Activated CD4-positive, CD25-positive, alpha-beta regulatory T cell treated with anti-CD3 and anti-CD28 coated beads, Interleukin-2, amount 50 U/mL, for 24 hours (primary cell): ENCODE measurements at places on chromosomes 3 and 15.

DNA sequence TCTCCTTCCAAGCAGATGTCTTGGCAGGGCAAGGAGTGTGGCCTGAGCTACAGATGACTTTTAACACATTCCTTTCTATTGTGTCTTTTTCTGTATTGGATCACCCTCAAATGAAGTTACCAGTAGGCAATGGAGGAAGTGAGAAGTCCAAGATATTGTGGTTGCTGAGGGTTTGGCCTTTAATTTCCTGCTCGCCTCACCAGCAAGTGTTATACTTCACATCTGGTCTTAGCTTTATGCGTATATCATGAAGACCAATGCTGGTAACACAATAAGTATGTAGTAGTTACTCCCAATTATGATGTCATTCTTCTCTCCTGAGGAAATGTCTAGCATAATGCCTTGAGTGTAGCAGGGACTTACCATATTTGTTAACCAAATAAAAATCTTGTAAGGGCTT, 179.9 kb downstream of the ZIC1 start:
- no peak for ATAC-seq

DNA sequence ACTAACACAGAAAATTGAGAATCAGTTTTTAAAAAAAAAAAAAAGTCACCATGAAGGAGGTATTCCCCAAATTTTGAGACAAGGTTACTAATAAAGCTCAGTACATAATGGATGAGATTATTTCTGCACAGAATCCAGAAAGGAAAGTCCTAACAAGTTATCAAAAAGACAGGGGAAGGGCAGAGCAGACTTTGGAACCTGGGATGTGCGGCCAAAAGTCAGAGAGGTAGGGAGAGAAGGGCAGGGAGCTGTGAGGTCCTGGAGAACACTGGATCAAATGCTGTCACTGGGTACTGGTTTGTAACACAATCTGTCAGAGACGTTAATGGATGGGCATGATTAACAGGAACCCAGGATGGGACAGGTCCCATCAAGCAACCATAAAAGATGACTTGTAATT, 12.2 kb upstream of the LACTB start:
- no peak for ATAC-seq

DNA sequence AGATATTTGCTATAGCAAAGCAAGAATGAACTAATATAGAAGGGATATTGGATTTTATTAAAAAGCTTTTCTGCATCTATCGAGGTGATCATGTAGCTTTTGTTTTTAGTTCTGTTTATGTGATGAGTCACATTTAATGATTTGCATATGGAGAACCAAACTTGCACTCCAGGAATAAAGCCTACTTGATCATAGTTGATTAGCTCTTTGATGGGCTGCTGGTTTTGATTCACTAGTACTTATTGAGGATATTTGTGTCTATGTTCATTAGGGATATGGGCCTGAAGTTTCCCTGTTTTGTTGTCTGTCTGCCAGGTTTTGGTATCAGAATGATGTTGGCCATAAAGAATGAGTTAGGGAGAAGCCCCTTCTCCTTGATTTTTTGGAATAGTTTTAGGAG, 310.7 kb downstream of the ARPP21 start:
- no peak for ATAC-seq

DNA sequence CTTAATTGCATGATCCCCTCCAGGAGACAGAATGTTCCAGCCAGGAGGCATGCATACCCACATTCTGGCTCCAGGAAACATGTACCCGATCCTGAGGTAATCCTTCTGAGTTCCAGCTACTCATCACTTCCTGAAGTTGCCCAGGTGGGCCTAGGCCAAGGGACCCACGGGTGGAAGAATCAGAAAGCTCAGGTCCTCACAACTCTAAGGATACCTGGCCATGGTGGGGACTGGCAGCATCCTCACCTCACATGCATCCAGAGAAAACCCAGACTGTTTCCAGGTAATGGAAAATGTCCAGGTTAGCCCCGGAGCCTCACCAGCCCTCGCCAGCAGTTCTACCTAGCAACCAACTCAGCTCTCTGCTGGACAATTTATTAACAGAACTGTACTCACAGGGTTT, 78.2 kb downstream of the DAPK2 start:
- no peak for ATAC-seq

- peak; percentile 81 for ATAC-seq
Measured at GRCh38 chr15:75335705-75336355, at the start of gene COMMD4. TSS of gene COMMD4 (plus strand) at chr15:75336063. CDS start at chr15:75336090, 27 bp downstream.

GRCh38 chr15:83978588-83978987, 257.0 kb upstream of the GOLGA6L4 start:
- no peak for ATAC-seq

DNA sequence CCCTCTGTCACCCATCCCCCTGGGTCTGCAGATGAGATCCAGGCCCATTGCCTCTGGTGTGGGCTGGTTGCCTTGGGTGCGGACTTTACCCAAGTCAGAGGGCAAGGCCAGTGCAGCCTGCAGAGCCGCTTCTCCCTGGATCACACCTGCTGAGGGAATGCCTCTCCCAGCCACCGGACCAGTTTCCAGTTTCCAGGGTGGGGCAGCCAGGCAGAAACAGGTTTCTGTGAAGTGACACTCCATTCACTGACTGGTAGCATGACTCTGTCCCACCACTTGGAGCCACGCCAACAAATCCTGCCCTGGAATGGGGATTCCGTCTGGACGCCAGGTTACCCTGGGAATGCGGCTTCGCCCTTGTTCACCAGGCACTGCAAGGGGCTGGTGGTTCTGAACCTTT, 30.0 kb downstream of the PAQR5 start:
- ATAC-seq: no peak

GRCh38 chr15:57298843-57299550, 77.3 kb upstream of the CGNL1 start:
- ATAC-seq: no peak

DNA sequence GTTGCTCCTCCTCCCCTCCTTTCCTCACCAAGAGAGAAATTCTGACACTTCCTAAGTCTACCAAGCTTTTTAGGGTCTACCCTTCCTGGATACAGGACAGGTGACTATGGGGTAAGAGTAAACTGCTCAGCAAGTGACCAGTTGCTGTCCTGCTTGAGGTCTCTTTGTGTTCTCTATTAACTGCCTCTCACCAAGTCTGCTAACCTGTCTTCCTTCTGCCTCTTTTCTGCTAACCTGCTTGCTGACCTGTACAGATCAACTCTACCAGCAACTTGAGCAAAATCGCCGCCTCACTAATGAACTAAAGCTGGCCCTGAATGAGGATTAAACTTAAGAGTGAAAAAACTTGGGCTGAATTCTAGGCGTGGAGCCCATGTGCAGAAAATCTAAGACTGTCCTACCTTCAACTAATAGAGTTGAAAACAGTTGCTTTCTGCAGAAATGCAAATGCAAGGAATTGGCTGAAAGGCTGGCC, 27.1 kb downstream of the TPM1 start:
- no peak for ATAC-seq

GRCh38 chr15:59678620-59679019, 10.5 kb downstream of the BNIP2 start:
- no peak for ATAC-seq

DNA sequence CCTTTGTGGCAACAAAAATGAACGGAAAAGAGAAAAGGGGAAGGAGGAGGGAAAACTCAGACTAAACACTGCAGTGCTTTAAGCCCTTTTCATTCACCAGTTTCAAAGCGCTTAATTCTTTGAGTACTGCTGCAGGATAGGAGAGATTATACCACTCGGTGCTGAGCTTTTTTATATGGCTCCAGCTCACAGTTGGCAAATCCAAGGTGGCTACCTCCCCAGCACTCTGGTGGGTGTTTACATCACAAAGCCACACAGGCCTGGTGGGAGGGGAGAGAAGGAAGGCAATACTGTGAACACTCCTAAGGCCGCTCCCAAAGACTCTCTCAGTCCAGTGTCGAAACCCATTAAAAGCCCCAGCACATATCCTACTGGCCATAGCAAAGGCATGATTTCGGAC, 191.4 kb downstream of the STT3B start:
- no peak for ATAC-seq

DNA sequence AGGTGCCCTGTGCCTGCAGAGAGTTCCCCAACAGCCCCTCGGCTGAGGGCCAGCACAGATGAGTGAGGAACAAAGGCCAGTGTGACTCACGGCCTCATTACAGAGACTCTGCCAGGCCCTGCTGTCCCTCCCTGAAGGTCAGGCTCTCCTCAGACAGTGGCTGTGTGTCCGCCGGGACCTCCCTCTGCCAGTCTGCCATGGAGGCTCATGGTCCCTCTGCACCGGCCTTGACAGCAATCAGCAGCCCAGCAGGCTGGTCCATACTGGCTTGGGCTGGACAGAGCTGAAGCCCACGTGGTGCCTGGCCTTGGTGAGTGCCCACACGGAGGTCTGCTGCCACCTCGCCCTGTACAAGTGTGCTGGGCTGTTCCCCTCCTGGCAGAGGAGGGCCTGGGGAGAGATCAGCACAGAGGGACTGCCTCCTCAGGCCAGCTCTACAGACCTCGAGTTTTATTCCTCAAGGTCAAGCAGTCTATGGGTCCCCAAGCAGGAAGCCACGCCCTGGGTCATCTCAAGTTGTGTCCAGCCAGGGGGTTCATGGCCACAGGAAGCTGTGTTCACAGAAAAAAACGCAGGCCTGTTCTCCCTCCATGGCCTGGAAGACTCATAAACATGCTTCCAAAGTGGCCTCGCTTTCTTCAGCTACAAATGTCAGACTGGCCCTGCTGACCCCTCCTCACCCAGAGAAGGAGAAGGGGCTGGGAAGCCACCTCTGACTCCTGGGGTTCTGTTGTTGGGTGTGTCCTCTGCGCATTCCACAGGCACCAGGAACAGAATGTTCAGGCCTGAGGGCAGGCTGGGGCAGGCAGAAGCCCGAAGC, 27.0 kb downstream of the SLC41A3 start:
- ATAC-seq: no peak

DNA sequence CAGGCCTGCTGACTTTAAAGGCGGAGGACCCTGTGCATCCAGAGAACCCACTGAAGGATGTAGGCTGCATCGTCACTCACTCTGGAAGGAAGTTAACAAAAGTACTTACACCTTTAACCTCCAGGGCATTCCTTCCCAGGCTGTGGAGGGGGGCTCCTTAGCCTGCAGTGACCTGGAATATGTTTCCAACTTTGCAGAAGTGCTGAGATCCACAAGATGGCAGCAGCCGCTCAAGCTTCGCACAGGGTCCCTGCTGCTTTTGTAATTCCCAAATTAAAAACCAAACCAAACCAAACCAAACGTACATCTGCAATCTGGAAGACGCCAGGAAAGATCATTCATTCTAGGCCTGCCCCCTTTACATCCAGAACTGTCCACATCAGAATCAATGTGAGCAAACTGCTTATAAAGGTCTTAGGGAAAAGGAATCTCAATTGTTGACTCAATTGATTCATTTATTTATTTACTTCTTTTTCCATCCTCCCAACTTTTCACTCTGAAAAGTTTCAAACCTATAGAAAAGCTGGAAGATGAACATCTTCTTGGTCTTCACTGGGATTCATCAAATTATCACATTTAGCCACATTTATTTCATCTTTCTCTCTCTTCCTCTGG, 70.5 kb upstream of the KLHL25 start:
- no peak for ATAC-seq

DNA sequence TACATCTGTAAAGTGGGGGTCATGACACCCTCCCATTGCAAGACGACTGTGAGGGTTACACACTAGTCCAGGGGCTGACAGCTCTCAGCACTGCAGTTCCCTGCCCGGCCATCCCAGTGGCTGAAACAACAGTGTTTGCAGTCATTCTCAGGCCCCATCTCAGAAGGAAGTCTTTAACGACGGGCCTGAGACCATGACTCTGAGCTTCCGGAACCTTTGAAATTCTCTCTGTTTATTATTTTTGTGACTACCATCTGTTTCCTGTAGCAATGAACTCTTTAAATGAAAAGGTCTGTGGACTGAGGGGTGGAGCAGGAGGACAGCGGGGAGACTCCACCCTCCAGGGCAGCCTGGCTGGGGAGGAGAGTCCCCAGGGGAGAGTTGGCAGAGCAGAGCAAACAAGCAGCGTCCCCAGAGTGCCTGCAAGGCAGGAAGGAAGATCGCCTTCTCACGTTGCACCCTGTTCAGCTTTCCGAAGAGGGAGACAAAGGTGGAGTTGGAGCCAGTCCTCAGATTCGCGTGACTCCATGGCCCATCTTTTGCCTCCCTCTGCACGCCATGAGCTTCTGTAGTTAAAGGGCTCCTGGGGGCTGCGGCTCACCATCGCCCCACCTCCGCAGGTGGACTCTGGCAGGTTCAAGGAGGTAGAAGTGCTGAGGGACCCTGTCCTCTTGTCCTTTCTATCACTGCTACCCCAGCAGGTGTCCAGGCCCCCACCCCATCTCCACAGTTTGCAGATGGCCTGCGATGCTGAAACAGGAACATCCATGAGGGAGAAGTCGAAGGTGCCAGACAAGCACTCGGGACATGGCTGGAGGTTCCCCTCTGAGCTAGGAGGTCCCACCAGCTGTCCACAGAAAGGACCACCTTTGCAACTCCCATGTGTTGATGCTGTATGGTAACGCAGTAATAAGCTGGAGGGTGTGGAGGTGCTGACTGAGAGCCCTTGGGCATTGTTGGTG, 525.8 kb upstream of the PROK2 start:
- peak; percentile 77 for ATAC-seq

DNA sequence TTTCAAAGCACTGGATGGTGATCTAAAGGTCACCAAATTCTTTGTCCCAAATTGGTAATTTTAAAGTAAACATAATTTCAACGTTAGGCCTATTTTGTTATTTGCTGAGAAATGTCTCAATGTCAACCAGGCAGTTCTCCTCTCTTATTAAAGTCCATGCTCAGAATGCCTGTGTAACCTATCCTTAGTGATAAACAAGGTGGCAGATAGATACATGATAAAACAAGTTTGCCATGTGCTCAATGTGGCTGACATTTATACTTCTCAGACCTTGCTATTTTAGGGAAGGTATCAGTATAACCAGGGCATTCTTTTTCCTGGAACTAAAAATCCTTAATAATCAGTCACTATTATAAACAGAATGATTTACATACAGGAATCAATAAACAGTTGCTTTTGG, 8.5 kb downstream of the MBNL1 start:
- no peak for ATAC-seq

DNA sequence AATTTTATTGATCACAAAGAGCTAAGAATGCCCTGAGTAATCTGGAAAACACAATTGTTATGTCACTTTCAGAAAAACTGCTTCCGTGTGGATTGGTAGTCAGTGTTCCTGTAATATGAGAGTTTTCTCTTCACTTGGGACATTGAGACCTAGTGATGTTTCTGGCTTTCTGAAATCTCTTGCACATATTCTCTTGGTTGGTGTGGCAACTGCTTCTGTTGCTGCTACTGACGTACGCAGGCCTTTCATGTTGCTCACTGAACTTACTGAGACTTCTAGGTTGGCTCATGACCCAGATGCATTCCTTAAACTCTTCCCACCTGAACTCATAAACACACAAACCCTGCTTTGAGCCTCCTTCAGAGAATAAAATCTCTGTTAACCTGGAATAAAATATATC, 175.0 kb upstream of the PFN2 start:
- ATAC-seq: no peak

DNA sequence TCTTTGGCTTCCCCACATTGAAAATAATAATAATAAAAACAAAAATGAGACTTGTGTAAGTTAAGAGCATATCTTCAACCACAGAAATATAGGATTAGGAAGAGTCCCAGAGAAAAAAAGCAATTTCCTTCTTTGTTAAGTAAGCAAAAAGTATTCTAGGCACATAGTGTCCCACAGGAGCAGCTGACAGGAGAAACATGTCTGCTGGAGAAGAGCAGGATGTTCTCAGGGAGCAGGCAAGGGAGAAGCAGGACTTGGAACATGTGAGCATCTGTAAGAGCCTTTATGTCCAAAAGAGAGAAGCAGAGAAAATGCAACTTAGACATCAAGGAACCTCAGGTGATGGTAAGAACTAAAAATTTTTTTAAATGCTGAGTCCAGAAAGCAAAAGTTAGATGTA, 39.0 kb downstream of the TTC23 start:
- no peak for ATAC-seq

- ATAC-seq: no peak
Measured at GRCh38 chr15:66167854-66168253, 85.7 kb downstream of the MEGF11 start.

GRCh38 chr3:171011873-171012336, 14.6 kb downstream of the SLC2A2 start:
- ATAC-seq: no peak
